Stimulated activated CD4-positive, alpha-beta T cell treated with anti-CD3 and anti-CD28 coated beads, Interleukin-1b, Interleukin-23, amount 100 ng/mL, for 1 hour (primary cell): ENCODE measurements at places on chromosomes 11 and 22.

DNA sequence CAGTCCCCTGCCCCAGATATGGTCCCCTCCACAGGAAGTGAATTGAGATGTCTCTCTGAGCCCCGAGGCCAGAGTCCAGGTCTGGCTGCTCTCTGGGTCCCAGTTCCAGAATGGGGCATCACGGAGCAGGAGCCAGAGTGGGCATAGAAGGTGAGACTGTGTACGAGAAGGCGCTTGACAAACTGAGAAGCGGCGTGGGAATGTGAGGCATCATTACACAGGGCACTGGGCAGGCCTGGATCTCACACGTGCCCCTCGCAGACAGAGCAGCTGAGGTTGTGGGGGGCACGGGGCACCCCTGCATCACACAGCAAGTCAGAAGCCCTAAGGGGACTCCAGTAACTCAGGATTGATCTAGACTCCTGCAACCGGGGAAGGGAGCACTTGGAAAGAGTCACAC is 9.2 kb downstream of the STARD10 start:
- no peak for DNase-seq

- DNase-seq: no peak
Measured at GRCh38 chr11:15967966-15968365, 388.4 kb downstream of the SOX6 start.

DNA sequence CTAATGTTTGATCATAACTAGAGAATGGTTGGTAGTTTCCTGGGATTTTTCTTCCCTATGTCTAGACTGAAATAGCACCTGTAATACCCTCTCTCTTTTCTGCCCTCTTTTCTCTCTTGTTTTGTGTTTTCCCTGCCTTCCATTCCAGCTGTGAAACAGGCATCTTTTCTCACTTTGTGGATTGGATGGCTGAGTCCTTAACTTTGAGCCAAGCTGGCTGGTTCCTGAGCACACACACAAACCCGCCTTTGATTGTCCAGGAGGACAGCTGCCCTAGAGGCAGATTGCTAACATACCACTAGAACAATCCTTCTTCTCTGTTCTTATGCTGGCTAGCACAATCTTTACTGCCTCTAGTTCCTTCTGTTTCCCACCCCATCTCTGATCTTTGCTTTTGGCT is 17.7 kb downstream of the CTNND1 start:
- no peak for DNase-seq

GRCh38 chr11:73152861-73153483 is 10.9 kb upstream of the FCHSD2 start:
- DNase-seq: no peak

- DNase-seq: no peak
Measured at GRCh38 chr11:67118181-67118766, 789 bp upstream of the KDM2A start.
